Activated naive CD8-positive, alpha-beta T cell treated with anti-CD3 and anti-CD28 coated beads, Interleukin-2, amount 50 U/mL, for 24 hours (primary cell): ENCODE measurements at places on chromosomes 4 and X.

DNA sequence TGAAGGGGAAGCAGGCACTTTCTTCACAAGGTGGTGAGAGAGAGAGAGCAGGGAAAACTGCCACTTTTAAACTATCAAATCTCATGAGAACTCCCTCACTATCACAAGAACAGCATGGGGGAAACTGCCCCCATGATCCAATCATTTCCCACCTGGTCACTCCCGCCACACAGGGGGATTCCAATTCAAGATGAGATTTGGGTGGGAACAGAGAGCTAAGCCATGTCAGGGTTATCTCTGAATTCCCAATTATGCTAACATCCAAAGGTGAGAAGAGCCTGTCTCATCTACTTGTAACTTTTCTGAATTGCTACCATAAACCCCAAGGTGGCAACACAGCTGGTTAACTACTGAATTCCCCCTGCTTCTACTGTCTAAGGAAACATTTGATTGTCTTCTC, 758.5 kb downstream of the ADGRL3 start:
- no peak for DNase-seq

GRCh38 chr4:16083241-16084191, at the start of gene PROM1:
Gene PROM1, minus strand, starts transcription at chr4:16084023. Its CDS starts 8,117 bp downstream, at chr4:16075906.
- peak; percentile 21 for DNase-seq

DNA sequence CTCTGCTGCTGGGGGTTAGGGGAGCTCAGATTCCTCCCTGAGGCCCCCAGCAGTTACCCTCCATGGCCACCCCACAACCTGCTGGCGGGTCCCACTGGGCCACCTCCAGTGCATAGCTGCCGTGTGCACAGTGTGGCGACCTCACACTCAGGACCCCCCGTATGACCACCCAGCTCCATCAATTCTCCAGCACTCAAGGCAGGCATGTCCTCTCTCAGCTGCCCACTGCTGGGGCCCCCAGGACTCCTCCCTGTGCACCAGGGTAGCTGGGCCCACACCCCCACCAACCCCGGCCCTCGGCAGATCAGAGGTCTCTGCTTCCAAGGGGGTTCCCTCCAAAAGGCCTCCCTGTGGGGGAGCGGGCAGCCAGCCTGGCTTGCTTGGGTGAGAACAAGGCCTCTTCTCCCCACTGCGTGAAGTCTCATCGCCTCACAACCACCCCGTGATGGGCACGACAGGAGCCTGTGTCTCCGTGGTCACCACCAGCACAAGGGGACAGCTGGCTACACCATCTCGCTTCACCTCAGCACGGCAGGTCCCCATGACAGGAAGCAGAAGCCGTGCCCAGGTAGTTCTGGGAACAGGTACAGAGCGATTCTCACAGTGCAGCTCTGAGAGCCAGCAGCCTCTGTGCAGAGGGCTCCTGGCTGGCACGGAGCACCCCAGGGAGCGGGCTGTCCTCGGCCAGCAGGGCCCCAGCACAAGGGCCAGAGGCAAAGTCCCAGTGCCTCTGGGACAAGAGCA, 4.6 kb upstream of the HAUS3 start:
- DNase-seq, result no peak

DNA sequence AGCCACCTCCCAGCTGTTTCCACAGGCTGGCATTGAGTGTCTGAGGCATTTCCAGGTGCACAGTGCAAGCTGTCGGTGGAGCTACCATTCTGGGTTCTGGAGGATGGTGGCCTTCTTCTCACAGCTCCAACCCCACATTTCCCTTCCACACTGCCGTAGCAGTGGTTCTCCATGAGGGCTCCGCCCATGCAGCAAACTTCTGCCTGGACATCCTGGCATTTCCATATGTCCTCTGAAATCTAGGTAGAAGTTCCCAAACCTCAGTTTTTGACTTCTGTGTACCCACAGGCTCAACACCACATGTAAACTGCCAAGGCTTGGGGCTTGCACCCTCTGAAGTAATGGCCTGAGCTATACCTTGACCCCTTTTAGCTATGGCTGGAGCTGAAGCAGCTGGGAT, 10.3 kb upstream of the FRMPD4 start:
- no peak for DNase-seq

GRCh38 chr4:184268584-184269160, 51.0 kb upstream of the ENPP6 start:
- no peak for DNase-seq

GRCh38 chr4:7236847-7237246, 44.5 kb downstream of the SORCS2 start:
- DNase-seq, result no peak

DNA sequence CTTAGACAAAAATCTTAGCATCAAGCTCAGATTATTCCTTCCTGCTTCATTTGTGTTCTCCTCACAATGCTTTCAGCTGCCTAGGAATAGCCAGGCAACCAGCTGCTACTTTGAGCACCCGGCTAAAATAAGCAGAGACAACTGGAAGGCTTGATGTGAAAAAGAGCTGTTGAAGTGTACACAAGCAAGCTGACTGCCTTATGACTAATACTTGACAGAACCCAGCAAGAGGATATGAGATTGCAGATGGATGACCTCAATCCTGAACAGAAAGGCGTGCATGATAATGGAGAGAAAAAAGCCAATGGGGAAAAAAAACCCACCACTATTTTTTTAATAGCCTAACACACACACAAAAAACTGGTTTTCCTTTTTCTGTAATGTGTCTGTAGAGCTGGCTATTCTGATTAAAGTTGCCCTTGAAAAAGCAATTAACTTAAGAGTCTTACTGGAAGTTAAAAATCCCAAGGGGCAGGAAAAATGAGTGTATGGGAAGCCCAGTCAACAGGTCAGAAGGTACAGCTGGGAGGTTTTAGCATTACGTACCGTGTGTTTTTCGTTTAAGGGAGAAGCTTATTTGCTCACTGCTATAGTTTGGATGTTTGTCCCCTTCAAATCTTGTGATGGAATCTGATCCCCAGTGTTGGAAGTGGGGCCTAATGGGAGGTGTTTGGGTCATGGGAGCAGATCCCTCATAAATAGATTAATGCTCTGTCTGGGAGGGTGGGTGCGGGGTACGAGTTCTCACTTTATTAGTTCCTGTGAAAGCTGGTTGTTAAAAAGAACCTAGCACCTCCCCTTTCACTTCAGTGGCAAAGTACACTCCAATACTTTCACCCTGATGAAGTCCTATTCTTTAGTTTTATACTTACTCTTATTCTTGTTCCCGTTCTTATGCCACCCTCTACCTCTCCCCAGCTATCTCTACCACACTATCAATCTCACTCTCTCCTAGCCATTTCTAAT, 37.1 kb upstream of the HERC6 start:
- no peak for DNase-seq

- DNase-seq, result peak; percentile 58
These were observed 339.8 kb upstream of the GATB start for GRCh38 chr4:152100379-152101201.

DNA sequence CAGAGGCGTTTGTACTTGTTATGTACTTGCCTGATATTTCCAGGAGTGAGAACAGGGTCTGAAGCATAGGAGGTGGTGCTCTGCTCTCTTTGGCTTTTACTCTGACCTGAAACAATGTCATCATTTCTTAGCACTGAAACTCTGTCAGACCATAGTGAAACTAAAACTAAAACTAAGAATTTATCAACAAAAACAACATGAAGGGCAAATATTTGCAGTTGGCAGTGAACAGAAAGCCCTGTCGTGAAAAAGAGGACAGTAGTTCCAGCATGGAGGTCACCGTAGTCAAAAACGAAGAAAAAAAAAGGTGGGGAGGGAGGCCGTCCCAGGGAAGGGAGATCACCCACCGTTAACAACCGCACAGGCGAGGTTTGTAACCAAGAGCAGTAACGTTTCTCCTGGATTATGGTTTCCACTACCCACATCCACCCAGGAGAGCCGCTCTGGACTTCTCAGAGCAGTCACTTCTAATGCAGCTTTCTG, 97.5 kb downstream of the ANK2 start:
- no peak for DNase-seq

DNA sequence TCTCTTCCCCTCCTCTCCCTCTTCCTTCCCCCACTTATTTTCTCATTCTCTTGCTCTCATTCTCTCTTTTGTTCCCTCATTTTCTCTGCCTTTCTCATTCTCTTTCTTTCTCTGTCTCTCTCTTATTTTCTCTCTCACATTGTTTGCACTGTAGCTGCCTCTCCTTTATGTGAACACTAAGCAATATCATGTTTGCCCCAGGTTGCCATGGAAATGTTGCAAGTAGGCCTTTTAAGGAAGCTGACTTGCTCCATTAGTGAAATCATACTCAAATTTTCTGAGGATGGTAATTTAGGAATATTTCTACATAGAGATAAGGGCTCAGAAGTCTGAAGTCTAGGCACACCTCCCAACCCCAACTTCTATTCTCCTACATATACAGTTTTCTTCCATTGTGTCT, 130.1 kb downstream of the EDA start:
- DNase-seq, result no peak

DNA sequence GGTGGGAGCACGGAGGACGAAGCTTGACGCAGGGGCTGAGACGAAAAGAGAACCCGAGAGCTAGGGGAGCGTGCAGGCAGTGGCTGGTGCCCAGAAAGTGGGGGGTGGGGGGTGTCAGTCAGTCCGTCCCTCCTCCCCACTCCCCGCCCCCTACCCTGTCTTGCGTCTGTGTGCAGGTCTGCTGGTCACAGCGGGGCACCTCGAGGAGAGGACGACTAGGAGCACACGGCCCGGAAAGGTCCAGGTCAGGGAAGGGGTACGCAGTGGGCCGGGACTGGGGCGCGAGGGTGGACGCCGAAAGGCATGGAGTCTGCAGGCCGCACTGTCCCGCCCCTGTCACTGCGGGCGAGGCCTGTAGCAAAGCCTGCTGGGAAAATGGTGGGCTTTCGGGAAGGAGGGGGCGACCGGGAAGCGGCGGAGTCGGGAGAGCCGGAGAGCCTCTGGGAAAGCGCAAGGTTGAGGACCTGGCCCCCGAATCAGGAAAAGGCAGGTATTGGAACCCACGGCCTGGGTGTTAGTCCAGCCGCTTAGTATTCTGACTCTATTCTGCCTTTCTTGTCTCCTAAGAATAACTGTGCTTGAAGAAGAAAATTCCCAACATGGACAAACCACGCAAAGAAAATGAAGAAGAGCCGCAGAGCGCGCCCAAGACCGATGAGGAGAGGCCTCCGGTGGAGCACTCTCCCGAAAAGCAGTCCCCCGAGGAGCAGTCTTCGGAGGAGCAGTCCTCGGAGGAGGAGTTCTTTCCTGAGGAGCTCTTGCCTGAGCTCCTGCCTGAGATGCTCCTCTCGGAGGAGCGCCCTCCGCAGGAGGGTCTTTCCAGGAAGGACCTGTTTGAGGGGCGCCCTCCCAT, 769 bp downstream of the TCEAL1 start:
- peak; percentile 17 for DNase-seq

DNA sequence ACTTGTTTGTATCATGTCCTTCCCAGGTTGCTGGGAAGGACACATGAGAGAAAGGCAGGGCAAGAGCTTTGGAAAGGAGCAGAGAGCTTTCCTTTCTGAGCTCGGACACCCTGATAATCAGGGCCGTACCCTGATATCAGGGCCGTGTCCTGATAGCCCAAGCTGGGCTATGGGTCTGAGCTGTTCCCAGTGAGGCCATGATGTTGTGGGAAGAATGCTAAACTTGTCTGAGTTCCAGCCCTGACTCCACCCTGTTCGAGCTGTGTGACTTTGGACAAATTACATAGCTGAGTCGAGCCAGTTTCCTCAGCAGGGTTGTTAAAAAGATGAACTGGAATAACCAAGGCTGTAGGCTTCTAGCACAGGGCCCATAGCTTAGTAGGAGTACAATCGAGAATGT, 3.3 kb upstream of the CXCR3 start:
- no peak for DNase-seq

DNA sequence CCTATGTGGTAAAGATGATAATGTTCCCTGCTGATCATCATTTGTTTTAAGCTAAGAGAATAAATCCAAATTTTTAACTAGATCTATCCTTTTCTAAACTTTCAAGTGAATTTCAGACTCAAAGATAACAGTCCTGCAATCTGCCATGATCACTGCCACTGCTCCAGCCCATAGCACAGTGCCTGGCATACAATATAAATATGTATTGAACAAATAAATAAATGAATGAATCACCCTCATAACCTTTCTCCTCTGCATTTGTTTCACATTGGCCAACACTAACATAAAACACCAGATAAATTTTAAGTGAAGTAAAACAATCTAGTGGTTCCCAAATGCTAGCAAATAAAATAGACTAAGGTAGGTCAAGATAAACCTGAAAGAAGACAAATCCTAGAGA, 439.0 kb downstream of the GPM6A start:
- DNase-seq, result no peak

DNA sequence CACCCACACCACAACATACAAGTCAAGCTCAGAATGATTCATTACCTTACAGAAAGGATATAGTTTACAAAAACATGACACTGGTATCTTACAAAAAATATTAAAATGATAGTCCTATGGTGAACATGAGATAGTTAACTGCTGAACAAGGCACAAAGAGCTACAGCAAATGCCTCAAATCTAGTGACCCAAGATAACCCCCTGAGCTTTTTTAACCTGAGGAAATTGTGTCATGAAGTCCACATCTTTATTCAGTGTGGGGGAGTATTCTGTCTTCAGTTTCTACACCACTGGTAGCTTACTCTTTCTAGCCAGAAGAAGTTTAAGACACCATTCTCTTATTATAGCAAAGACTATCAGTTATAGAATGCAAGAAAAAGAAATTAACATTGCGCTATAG, 218.7 kb downstream of the MAPK10 start:
- no peak for DNase-seq

- DNase-seq, result no peak
These were observed 18.0 kb downstream of the PRSS48 start for GRCh38 chr4:151294833-151295496.

DNA sequence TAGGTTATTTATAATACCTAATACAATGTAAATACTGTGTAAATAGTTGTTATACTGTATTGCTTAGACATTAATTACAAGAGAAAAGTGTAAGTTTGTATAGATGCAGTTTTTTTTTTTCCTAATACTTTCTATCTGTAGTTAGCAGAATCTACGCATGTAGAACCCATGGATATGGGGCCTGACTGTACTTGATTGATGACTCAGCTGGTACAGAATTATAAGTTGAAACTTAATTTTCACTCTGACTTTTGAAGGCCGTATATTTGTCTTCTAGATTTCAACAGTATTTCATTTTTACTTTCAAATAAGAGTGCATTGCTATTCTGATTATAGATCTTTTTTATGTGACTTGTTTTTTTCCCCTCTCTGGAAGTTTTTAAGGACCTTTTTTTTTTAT, 30.8 kb upstream of the NDUFC1 start:
- DNase-seq, result no peak
